Stimulated activated CD4-positive, alpha-beta T cell treated with anti-CD3 and anti-CD28 coated beads, TNF-alpha, amount 100 ng/mL, for 24 hours (primary cell): ENCODE measurements at places on chromosomes 11 and 22.

DNA sequence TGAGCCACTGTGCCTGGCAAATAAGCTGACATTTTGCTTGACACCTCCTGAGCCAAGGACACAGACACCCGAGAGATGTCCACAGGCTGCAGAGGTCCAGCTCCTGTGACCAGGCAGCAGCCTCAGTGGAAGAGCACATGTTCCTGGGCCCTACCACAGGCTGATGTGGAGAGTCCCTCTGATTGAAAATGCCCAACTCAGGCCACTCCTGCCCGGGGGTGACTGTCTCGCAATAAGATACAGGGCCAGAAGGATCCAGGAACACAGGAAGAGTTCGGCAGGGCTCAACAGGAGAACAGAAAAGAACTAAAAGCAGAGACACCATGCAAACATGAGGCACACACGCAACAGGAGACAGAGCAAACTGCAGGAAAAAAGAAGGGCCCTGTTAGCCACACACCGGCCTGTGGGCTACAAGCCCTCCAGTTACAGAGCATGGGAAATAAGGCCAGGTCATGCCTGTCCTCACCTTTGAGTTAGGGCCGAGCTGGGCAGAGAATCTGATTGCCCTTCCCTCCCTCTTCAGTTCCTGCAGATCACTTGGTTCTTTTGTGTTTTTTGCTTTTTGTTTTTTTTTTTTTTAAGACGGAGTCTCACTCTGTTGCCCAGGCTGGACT, 28.3 kb upstream of the MALAT1 start:
- DNase-seq = no peak

- DNase-seq = no peak
Measured at GRCh38 chr11:76671237-76671592, 668 bp upstream of the LRRC32 start.

GRCh38 chr11:61951484-61952135, 1.5 kb downstream of the BEST1 start:
- no peak for DNase-seq

DNA sequence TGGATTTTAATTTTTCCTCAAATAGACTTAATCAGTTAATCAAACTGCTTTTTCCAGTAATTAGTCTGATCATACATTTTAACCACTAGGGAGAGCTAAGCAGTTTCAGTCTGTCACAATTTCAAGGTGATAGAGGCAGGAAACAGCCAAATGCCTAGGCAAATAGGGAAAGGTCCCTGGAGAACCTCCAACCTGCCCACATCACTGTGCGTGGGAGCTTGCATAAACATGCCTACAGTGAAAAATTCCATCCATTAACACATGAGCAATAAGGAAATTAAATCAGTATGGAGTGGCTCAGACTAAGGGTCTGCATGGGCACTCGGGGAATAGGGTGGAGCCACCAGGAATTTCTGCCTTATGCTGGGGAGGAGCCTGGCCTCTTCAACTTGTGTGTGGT, 74.6 kb downstream of the AASDHPPT start:
- no peak for DNase-seq

DNA sequence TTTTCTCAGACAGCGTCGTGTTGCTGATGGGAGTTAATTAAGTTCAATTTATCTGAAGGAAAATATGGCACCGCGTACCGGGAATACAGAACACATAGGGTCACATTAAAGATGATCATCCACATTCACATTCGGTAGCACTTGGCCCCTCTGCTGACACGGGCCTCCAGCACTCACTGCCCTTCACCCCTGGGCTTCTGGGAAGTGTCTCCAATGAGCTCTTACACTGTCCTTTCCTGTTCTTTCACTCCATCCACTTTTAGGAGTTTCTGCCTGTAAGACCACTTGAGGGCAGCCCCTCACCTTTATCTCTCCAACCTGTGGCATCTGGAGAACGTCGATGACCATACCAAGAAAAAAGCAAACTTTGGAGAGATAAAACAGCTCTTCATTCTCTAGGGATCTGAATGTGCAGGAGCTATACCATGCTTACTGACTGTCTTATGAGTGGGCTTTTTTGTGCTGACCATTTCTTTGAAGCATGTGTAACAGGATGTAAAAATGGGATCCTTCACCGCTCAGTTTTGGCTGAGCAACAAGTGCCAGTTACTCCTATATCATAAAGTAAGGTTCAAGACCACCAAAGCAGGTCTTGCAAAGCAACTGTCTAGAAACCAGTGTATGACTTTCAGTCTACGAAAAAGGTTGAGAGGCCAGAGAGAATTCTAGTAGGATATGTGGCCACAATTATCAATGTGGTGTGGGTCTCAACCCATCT, 1.1 kb upstream of the SERGEF start:
- DNase-seq = no peak

DNA sequence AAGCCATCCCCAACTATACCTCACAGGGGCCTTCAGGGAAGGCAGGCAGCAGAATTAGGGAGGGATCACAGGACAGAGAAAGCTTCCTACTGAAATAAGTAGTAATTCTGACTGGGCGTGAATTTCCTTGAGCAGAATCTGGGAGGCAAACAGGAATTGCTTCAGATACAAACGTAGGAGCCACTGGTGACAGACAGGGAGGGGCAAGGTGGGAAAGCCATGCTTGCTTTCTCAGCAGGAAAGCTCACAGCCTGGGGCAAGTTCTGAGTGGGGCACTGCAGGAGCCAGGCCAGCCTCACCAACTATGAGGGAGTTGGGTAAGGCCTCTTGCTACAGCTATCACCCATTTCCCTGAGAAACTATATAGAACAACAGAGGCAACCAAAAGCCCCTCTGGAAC, 43.6 kb downstream of the ARHGAP32 start:
- DNase-seq = no peak

- no peak for DNase-seq
Measured at GRCh38 chr22:16936625-16937024, 71.4 kb downstream of the GAB4 start.

GRCh38 chr22:22139364-22139763, 105.2 kb upstream of the VPREB1 start:
- DNase-seq = no peak

- no peak for DNase-seq
Measured at GRCh38 chr22:20127318-20127868, 4.2 kb upstream of the ZDHHC8 start.
